ENCODE measurements at places on chromosomes 12 and 14.

DNA sequence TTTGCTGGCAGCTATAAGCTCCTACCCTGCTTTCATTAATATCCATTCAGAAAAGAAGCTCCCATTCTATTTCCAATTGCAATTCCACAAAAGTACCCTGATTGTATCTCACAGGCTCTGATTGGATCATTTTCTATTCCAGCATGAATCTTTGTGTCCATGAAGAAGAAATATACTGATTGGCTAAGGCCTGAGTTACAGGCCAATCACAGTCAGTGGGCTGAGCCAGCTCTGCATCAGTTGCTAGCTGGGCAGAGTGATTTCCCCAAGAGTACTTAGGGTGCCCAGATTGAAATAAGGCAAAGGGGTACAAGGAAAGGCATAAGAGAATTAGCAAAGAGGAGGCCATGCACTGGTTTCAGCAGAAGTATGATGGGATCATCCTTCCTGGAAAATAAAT is 14.4 kb downstream of the ART4 start:
- no peaks in the 10 kb centered on the region for H3K4me1 ChIP-seq
- H3K4me3 ChIP-seq, result no peak overlapping the region
- H3K27me3 ChIP-seq, result no peaks in the 10 kb centered on the region
- no peak for DNase-seq

DNA sequence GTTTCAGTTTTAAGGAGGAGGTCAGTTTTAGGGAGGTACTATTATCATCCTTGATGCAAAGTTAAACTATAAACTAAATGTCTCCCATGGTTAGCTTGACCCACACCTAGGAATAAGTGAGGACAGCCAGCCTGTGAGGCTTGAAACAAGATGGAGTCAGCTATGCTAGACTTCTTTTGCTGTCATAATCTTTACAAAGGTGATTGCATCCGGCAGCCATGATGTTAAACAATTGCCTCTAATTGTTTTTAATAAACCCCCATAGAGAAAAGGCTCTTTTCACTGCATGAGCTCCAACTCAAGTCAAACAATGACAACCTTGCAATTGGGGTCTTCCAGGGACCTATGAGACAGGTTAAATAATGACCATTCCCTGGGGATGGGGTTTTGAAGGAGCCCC is 45.7 kb upstream of the EEA1 start:
- H3K4me3 ChIP-seq, result no peak overlapping the region
- H3K27ac ChIP-seq, result no peak overlapping the region
- no peaks in the 10 kb centered on the region for H3K36me3 ChIP-seq
- no peak for DNase-seq

DNA sequence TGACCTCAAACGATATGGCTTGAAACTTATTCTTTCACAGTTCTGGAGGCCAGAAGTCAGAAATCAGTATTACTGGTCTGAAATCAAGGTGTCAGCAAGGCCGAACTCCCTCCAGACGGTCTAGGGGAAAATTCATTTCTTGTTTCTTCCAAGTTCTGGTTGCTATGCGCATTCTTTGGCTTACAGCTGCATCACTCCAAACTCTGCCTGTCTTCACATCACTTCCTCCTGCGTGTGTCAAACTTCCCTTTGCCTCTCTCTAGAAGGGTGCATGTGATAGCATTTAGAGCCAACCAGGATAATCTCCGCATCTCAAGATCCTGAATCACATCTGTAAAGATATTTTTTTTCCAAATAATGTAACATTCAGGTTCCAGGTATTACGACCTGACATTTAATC is 62.8 kb downstream of the DENND5B start:
- peaks cover 9% of the 10 kb centered on the region for H3K4me1 ChIP-seq
- no peak overlapping the region for H3K27ac ChIP-seq
- H3K36me3 ChIP-seq, result no peaks in the 10 kb centered on the region
- no peak overlapping the region for H3K4me3 ChIP-seq
- no peaks in the 10 kb centered on the region for H3K27me3 ChIP-seq
- no peak for DNase-seq

DNA sequence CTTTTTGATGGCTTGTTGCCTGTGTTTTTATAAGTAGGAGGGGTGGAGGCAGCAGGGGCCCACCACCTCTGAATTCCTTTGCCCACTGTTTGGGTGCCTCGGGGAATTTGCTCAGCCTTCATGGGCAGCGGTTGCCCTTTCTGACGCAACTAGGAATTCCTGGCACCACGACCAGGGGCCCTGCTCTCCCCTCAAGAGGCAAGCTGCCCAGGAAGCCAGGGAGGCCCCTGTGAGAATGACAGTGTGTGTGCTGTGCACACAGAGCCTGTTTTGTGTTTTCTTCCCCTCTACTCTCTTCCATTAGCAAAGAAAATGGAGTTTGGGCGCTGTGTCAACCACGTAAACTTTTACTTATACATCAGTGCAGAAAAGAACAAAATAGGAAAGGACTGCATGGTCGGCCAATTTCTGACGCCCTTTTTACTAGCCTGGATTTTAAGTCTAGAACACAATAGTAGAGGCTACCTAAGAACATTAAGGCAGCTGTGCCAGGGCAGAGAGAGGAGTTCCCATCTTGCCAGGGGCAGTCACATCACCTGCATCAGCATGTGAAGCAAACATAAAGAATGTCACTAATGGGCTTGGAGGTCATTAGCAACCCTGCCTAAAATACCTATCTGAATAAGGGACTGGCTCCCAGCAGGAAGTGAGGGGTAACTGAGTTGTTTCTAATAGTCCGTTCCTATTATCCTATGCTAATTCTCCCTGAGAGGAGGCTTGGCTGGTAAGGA is 17.9 kb upstream of the PTGR2 start:
- H3K27me3 ChIP-seq, result no peaks in the 10 kb centered on the region
- H3K4me3 ChIP-seq, result no peak overlapping the region
- peaks cover 9% of the 10 kb centered on the region for H3K4me1 ChIP-seq
- no peak for DNase-seq
- H3K27ac ChIP-seq, result no peak overlapping the region
- no peaks in the 10 kb centered on the region for H3K36me3 ChIP-seq

- H3K36me3 ChIP-seq, result no peaks in the 10 kb centered on the region
- no peak overlapping the region for H3K27ac ChIP-seq
- H3K4me1 ChIP-seq, result peaks cover 3% of the 10 kb centered on the region
- H3K4me3 ChIP-seq, result no peak overlapping the region
Measured at GRCh38 chr12:105357162-105357691, 26.7 kb downstream of the C12orf75 start.

DNA sequence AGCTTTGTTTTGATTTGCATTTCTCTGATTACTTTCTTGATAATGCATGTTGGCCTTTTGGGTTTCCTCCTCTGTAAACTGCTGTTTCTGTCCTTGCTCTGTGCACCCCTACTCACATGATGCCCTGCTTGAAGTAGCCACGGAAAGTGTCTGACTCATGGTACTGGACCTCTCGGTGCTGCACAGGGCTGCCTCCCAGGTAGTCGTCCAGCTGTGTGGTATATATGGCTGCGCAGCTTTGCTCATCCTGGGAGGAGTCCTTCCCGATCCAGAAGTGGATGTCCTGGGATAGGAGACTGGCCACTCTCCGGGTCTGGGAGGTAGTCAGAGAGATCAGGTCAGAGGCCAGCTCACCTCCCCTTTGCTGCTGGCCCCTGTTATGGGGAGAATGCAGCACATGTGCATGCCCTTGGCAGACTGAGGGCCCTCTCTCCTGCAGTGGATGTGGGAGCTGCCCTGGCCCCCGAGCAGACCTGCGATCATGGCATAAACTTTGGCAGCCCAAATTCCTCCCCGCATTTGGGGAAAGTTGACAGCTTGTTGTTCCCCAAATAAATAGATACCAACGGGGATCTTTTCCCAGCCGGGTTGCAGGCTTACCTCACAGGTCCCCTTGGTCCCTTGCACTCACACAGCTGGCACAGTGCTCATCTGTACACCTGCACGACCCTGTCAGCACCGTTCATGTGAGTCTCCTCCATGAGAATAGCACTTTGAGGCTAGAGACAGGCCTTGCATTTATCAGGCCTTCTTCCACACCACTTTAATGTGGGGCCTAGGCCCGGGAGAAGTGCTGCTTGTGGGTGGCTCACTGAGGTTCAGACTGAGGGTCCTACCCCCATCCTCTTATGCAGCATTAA is 5.2 kb downstream of the AVIL start:
- DNase-seq, result no peak
- no peaks in the 10 kb centered on the region for H3K27me3 ChIP-seq
- H3K36me3 ChIP-seq, result no peaks in the 10 kb centered on the region
- no peak overlapping the region for H3K27ac ChIP-seq
- no peaks in the 10 kb centered on the region for H3K4me1 ChIP-seq

DNA sequence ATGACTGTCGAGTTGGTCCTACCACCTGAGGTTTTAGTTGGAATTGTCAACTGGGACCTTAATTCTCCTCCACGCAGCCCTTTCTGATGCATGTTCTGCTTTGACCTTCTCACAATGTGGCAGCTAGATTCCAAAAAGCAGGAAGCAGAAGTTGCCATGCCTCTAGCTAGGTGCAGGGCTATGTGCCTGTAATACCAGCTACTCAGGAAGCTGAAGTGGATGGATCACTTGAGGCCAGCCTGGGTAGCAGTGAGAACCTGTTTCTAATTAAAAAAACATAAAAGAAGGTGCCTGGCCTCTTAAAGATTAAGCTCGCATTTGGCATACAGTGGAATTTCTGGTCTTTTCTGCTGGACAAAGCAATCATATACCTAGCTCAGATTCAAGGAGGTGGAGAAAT is 77.1 kb downstream of the FGD4 start:
- DNase-seq, result no peak
- peaks cover 21% of the 10 kb centered on the region for H3K36me3 ChIP-seq
- H3K4me3 ChIP-seq, result no peak overlapping the region
- no peaks in the 10 kb centered on the region for H3K4me1 ChIP-seq
- no peaks in the 10 kb centered on the region for H3K27me3 ChIP-seq

Data from H1 (cell line).